Kidney capillary endothelial cell (primary cell): ENCODE measurements at places on chromosomes 11 and 22.

GRCh38 chr11:79973721-79974617 lies 533.1 kb upstream of the TENM4 start:
- DNase-seq: no peak

DNA sequence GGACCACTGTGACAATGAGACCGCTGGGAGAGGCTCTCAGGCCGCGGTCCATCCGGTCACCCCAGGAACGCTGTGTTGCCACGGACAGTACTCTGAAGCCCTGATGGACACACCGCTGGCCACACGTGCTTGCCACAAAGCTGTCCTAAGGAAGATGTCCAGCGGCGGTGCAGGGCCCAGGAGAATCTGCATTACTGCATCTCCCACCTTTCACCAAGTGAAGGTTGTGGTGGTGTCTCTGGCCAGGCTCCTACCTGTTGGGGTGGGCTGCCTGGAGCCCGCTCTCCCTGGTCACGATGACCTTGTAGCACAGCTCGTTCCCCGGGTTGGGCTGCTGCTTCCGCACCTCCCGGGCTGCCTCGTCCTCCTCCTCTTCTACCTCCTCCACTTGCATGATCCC lies 4.2 kb downstream of the TTLL12 start:
- no peak for DNase-seq

DNA sequence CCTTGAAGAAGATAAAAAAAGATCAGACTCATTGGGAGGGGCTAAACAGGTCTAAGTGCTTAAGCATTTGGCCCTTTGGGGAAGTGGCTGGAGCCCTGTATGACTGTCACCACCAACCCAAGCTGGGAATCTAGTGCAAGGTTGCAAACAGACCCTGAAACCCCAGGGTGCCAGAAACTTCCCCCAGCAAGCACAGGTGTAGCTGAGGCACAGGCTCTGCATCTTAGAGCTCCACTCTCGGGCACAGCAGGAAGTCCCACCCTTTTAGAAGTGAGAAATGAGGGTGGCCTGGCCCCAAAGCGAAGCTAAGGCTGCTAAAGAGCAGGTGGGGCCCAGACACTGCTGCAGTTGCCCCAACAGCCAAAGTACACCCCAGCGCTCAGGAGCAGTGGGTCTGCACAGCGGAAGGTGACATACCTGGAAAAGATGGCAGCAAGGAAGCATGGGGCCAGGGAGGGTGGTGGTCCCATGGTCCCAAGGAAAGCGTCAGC lies 5.8 kb upstream of the KDM2A start:
- no peak for DNase-seq

DNA sequence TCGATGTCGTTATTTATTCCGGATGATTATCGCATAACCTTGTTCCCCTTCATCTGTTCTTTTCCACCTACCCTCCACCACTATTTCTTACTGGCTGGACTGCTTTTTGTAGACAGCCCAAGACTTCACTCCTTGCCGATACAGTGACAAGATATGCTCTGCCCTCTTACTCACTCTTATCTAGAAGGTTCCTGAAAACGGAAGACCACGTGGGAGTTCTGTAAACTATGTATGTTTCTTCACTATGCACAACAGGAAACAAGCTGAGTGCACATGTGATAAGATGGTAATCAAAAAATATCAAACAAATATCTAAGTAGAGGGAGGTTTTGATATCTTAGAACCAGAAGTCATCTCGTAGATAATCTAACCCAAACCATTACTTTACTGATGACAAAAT lies 122.9 kb upstream of the ARHGAP20 start:
- DNase-seq: no peak
